ENCODE measurements at places on chromosomes 6 and 20.

DNA sequence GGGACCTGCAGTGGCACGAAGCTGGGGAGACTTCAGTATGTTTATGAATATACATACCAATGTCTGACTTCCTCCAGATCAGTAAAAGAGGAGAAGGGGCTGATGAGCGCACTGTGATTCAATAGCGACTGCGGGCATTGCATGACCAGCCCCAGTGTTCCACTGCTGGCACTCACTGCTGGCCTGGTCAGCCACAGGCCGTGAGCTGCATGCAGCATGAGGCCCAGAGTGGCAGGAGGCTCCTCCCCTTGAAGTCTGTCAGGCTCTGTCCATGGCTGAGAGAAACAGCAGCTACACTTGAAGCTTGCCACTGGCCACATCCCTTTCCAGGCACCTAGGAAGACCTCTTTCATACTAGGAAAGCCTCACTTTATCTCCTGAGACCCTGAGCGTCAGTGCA is 265.9 kb upstream of the CDYL start:
- ATAC-seq, result no peak

- no peak for ATAC-seq
Measured at GRCh38 chr6:45513843-45514242, 136.1 kb upstream of the SUPT3H start.

GRCh38 chr6:20632696-20633095 is 98.4 kb downstream of the CDKAL1 start:
- no peak for ATAC-seq

DNA sequence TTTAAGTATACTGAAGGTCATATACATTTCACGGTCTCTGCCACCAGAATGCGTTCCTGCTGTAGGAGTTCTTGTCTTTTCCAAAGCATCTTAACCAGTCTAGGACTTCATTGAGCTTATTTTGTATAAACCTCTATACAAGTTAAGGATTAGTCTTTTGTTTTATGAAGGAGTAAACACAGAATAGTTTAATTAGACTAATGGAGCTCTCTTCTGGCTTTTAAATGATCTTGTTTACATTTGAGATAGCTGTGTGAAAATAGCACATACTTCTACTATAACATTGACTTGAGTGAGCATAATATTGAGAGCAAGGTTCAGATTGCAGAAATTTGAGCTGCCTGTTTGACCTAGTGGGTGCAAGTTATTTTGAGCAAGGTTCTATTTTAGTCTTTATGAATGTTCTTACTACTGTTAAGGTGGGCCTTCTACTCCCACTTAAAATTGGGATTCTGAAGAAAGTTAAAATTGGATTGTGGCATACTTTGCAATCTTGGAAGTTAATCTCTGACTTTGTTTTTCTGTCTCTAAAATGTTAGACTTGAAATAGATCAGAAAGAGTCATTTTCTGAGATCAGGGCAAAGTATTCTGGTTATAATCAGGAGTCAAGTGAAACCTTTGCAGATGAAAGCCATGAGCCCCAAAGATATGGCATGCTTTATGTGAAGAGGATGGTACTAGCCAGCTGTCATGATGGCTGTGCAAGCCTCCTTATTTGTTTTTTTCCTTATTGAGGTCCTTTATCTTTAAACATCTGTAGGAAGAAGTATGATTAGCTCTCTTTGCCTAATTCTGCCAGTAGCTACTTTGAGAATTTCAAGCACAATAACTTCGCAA is 41.8 kb downstream of the RPRD1B start:
- no peak for ATAC-seq

- ATAC-seq, result no peak
Measured at GRCh38 chr6:142942238-142942637, 2.7 kb downstream of the HIVEP2 start.

Data from SK-N-SH treated with all-trans-retinoic acid at 6 μM for 48 hours (cell line).